ENCODE measurements at places on chromosomes 4 and X.

DNA sequence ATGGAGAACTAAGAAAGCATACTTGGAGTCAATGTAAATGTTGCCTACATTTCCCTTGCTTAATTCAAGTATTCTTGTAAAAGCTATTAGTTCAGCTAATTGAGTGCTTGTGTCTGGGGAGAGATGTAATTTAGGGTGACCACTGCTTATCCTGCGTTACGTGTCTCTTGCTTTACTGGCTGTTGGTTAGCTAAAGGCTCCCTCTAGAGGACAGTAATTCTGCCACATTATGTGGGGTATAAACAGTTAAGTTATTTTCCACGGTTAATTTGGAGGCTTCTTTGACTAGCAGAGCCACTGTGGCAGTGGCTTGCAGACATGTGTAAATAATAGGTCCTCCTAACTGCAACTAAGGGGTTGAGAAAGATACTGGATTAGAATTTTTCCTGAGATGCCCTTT is 25.3 kb upstream of the NAF1 start:
- DNase-seq = no peak

DNA sequence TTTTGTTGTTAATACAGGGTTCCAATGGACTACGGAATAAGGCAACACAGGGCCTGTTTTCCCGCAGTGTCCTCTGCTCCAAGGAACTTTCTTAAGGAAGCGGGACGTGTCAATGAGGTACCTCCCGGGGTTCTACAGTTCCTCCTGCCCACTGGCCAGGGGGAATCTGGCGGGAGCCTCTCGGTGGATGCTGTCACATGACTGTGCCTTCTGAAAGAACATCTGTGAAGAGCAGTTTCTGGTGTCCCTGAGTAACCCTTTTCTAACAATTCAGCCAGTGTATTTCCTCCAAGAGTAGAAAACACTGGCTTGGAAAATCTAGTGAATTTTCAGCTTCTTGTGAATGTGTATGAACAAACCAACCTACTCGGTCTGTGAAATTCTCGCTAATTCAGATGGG is 32.7 kb downstream of the MFAP3L start:
- DNase-seq = no peak

- DNase-seq = no peak
Measured at GRCh38 chr4:184693056-184693455, 40.8 kb downstream of the CENPU start.

GRCh38 chrX:49947781-49948180 is 25.4 kb downstream of the CLCN5 start:
- no peak for DNase-seq

DNA sequence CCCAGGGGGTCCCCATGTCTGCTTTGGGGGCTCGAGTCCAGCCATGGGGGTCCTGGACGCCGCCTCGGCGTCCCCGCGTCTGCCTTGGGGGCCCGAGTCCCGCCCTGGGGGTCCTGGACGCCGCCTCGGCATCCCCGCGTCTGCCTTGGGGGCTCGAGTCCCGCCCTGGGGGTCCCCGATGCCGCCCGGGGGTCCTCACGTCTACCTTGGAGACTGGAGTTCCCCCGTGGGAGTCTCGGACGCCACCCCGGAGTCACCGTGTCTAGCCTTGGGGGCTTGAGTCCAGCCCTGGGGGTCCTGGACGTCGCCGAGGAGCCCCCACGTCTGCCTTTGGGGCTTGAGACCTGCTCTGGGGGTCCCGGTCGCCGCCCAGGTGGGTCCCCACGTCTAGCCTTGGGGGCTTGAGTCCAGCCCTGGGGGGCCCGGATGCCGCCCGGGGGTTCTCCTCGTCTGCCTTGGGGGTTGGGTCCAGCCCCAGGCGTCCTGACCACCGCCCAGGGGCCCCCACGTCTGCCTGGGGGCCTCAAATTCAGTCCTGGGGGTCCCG is 1.1 kb upstream of the GTPBP6 start:
- no peak for DNase-seq

DNA sequence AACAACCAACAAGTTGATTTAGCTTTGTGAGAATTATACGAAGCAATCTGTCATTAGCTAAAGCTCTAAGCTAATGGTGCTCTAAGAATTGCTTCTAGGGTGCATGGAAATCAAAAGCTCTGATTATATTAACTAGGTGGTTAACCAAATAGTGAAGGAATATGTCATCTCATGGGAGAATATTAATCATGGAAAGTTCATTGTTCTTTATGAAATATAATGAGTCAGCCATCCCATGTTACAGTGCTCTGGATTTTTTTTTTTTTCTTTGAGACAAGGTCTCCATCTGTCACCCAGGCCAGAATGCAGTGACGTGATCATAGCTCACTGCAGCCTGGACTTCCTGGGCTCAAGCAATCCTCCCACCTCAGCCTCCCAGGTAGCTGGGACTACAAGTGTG is 10.5 kb downstream of the DCAF8L2 start:
- no peak for DNase-seq

DNA sequence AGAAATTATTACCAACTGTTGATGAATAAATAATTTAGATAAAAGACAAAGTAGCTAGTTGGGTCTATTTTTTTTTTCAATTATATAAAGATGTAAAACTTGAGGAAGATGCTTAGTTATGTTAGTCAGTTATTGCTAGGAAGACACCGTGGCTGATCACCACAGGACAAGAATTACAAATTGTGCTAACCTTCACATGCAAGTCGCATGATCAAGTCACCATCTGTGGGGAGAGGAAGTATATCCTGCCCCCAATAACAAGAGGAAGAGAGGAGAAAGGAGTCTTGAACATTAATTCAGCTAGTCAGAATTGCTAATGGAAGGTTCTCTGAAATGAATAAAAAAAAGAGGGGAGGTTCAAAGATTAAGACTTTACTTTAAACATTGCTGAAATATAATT is 52.3 kb downstream of the CPEB2 start:
- DNase-seq = no peak

DNA sequence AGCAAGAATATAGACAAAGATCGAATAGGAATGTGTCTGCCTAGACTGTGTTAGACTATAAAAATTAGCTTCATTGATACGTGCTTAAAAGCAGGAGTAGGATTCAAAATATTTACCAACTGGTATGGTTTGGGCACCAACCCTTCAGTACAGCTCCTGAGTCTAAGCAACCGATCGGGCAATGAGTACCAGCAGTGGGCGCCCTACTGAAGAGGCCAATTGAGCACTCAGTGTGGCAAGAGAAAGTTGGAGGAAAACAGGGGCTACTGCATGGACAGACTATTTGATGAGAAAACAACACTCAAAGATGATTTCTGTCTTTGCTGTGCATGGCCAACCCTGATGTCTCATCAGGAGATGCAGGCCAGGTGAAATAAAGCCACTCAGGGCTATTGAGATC is 176.0 kb upstream of the NWD2 start:
- no peak for DNase-seq

DNA sequence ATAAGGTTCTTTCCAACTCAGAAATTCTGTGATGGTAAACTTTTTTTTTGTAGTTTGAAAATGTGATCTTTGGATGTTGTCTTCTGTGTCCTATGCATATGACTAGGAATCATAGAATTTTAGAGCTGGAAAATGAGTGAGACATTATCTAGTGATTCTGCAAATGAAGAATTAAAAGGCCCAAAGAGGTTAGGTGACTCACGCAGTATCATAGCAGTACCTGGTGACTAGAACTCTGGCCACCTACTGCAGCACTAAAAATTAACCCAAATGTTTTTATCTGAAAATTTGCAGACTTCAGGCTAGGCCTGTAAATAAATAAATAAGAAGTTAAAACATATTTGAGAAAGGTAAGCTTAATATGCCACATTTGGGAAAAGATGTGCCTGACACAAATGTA is 52.8 kb downstream of the NFKB1 start:
- DNase-seq = no peak

DNA sequence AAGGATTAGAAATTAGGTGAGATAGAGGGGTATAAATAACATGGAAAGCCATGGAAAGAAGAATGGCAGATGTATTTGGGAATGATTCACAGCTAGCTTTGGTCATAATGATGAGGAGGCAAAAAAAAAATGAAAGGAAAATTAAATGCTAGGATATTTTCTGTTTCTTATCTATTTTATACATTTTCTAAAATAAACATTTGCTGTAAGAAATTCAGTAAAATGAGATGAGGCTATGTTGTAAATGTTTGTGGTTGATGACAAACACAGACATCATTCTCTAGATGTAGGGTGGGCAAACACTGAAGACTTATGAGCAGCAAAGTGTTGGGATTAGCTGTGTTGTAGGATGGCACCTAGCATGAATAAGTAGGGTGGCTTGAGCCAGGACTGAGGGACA is 407.1 kb downstream of the IL15 start:
- no peak for DNase-seq

DNA sequence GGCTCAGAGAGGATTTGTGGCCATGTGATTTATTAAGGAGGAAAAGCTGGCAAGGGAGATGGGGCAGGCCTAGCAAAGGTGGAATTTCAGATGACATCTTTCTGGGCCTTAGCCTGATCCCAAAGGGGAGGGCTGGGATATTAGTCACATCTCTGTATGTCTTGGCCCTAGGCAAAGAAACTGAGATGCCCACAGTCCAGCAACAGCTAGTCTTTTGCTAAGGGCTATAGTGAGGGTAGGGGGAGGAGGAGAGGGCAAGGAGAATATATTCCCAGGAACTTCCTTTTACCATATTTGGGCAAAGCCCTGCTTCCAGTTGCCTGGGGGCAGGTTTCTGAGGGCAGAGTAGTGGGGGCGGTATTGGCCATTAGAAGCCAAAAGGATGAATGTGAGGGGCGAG is 209.8 kb upstream of the NR3C2 start:
- DNase-seq = no peak

- no peak for DNase-seq
Measured at GRCh38 chrX:71245159-71245558, 8.8 kb downstream of the ZMYM3 start.

- DNase-seq = no peak
Measured at GRCh38 chr4:70678383-70678999, 9.8 kb upstream of the UTP3 start.

DNA sequence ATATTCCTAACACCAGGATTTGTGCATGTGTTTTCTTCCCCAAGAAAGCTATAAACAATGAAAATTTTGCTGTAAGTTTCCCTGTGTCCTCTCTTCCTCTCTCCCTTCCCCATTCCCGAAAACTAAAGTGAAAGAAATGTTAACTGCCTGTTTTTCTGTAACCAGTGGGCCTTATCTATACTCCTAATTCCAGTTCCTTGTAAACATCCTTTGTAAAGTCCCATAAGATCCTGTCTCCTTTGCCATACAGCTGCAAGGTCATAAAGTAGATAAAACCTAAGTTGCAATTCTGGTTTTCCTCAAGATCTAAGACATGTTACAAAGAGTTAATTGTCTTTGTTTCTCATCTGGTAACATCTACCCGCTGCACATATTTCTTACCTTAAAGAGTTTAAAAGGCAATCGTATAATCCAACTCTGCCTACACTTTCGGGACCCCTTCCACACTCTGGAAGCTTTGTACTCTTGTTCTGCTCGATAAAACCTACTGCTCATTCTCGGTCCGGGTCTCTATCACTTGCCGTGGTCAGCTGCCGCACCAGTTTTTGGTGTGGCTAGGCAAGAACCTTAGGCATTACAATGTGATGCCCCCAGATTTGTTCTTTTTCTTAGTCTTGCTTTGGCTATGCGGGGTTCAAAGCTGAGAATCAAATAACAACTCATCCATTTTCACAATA is 20.5 kb downstream of the UGT2B7 start:
- no peak for DNase-seq

DNA sequence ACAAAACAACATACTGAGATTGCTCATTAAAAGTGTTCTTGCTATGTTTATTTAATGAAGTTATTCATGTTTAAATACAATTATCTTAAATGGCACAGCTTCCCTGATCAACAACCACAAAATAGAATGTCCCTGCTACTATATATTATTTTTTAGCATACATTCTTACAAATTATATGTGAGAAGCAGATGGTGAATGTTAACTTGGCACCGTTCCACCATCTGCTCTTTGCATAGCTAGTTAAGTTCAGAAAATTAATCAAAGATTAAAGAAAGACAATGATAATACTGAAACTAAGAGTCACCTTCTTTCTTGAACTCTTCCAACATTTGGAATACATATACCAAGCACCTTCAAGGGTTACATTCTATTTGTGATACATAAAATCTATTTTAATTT is 94.2 kb downstream of the PPP3CA start:
- DNase-seq = no peak

DNA sequence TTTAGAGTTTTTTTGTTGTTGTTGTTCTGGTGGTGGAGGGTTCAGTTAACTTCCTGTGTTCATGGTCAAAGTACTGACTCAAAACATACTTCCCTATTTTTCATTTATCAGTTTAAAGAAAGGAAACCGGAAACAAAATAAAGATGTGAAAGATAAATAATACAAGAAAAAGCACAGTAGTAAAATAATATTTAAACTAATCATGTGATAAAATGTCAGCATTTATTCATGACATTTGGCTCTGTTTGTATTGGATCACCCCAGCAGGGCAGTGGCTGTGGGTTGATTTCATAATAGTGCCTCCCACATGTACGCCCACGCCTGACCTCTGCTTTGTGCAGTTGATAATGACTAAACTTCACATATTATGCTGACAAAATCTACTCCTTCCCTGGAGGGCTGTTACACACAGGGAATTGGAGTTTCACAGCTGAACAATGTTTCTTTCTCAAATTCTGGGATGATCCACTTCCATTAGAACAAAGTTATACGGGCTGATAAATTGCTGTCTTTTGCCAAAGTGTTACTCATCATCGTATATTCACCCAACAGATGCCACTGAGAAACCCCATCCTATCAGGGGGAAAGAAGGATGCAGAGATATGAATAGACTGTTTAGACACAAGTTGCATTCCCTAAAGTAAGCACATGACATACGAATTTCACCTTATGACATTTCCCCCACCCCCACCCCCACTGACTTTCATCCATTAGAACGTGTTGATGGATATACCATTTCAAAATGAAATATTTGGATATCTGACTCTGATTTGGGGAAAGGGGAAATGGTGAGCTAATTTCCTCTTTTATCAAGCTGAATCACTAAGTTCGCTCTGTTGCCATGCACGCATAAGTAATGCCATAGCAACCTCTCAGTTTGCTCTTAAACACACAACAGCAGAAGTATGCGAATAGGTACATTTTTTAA is 48.3 kb downstream of the AMELX start:
- no peak for DNase-seq

GRCh38 chr4:186342582-186342981 is 76.6 kb downstream of the F11 start:
- DNase-seq = no peak

DNA sequence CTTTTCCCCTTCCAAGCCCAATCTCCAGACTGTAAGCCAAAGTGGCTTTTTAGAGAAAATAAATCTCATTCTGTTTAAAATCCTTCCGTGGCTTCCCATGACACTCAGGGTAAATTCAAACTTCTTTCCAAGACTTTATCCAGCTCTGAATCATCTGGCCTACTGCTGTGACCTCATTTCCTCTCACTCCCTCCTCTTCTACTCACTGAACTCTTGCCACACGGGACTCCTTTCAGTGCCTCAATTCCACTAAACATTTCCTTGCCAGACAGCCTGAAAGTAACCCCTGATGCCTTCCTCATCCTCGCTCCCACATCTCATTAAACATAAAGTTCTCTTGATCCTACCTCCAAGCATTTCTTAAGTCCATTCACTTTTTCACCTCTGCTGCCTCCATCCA is 27.8 kb upstream of the RNF128 start:
- no peak for DNase-seq

- DNase-seq = no peak
Measured at GRCh38 chr4:152780267-152780778, 569 bp downstream of the ARFIP1 start.
